ENCODE measurements at places on chromosomes 2 and 18.
A peak's percentile ranks its signal among the peaks of the same experiment; 100 is the strongest.

GRCh38 chr2:3466966-3467365 is 52.4 kb downstream of the ADI1 start:
- no peak for DNase-seq

DNA sequence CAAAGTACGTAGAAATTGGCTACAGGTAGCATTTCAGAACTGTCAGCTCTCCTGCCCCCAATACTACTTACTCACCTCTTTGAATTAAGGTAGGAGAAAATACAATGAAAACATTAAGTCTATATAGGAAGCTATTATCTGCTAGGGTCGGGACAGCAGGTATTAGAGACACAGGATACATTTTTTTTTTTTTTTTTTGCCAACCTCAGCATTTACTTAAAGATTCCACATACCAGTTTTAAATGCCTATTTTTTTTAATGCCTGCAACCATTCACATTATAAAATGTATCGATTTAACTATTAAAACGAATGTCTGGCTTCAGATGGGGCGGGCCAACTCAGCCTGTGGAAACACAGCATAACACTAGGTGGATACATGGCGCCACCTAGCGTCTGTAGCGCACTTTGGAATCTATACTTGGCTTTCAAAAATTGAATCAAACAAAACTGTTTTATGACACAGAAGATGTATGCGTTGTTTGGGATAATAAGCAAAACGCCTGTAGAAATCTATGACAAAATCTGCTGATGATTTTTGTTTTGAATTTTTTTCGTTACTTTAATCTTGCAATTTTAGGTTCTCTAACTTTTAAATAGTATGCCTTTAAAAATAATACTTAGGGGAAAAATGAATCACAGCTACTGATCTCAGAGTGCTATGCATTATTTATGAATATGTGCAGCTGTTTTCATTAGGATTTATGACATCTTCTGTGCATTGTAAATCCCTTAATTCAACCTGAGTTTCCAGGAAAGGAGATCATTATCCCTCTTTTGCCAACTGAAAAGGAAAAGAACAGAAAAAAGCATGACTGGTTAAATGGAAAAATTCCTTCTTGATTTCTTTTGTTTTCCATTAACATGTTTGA is 261.0 kb downstream of the NYAP2 start:
- DNase-seq: peak; percentile 40

DNA sequence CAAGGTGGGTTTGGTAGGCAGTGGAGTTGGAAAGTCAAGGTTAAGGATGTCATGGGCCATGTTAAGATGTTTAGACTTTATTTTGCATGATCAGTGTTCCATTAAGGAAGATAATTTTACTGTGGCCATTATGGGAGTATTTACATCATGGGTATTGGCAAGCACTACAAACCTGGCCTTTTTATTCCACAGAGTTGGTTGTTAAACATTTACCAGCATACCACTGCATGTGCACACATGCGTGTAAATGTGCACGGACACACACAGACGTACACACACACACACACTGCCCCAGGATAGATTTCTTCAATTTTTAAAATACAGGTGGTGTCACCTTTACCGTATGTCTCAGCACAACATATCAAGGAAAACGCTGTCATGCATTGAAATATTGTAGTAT is 51.4 kb upstream of the ITGA6 start:
- DNase-seq: no peak

GRCh38 chr18:51654488-51655326 is 457.2 kb upstream of the MEX3C start:
- no peak for DNase-seq

DNA sequence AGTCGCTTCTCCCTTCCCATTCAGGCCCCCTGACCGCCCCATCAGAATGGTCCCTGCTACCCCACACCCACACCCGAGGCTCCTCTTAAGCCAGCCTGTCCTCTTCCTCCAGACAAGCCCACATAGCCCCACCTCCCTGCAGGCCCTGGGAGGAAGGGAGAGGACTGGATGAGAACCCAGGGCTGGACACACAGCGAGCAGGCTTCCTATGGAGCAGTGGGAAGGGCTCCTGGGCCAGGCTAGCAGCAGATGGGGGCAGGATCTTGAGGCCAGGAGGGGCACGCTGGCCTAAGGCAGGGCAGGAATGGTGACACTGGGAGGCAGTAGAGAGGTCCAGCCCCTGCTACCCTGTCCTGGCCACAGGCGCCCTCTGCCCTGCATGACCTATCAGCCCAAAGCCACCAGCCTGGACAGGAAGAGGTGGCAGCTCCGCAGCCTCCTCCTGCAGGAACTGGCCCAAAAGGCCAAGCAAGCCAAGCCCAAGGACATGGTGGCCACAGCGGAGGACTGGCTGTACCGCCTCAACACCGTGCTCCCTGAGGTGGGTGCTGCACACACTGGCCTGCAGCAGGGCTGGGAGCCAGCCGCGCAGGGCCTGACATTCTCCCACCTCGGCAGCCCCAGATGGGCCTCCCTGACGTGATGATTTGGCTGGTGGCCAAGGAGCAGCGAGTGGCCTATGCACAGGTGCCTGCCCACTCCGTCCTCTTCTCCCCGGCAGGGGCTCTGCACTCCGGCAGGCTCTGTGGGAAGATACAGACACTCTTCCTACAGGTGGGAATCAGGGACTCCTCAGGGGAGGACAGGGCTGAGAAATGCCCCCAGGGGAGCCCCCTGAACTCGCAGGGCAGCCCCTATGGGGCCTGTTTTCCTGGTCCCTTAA is 43.3 kb downstream of the FER1L5 start:
- DNase-seq: no peak
